ENCODE measurements at places on chromosomes 6 and 20. TPM values are rescaled to one million over a fixed set of nuclear protein-coding genes. Genes with fewer than 3 reads are reported as not detected.
A peak's percentile ranks its signal among the peaks of the same experiment; 100 is the strongest.

The RIMS4 gene
- 0.07 TPM for total RNA-seq

The PROKR2 gene
- total RNA-seq: not detected

- DNase-seq: no peak
Observed at GRCh38 chr6:113574147-113574546, 283.0 kb upstream of the MARCKS start.

GRCh38 chr6:91802431-91802830 is 1215.6 kb upstream of the MAP3K7 start:
- DNase-seq: no peak

- DNase-seq: no peak
Observed at GRCh38 chr6:33339193-33339592, 21.6 kb upstream of the ZBTB22 start.

The MEP1A gene
- not detected for total RNA-seq

DNA sequence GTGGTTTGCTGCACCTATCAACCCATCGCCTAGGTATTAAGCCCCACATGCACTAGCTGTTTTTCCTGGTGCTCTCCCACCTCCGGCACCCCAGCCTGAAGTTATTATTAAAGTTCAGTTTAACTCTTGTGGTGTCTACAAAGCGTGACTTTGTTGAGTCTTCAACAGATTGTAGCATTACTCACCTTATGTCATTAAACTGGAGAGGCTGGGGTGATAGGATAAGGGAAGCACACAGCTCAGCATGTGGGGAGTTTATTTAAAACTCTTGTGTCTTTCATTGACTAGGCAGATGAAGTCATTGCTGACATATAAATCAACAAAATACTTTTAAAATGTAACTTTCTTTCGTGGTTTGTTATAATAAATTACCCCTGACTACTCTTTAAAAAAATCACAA is 84.7 kb upstream of the GCM1 start:
- DNase-seq: no peak

The UBD gene
- total RNA-seq: 2.1 TPM

DNA sequence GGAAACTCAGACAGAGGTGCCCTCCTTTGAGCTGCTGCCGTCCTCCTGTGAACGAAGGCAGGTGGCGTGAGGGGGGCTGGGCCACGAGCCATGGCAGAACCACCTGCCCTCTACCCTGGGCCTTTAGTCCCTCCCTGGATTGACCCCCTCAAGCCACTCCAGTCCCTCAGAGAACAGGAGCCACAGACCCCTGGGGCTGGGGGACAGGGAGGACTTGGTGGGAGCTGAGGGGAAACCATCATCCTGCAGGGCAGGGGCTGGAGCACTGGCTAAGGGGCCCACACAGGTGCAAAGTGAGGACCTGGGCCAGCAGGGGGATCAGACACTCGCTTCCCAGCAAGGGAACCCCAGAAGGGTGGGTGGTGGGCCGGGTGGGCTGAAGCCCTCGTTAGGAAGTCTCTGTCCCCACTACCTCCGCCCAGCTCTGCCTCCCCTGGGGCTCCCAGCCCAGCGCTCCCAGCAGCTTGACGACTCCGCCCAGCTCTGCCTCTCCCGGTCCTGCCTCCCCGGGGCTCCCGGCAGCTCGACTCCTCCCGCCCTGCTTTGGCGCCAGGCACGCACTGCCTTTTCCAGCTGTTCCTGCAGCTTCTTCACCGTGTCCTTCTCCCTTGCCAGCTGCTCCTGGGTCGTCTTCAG is 44.4 kb downstream of the DSTN start:
- DNase-seq: no peak

DNA sequence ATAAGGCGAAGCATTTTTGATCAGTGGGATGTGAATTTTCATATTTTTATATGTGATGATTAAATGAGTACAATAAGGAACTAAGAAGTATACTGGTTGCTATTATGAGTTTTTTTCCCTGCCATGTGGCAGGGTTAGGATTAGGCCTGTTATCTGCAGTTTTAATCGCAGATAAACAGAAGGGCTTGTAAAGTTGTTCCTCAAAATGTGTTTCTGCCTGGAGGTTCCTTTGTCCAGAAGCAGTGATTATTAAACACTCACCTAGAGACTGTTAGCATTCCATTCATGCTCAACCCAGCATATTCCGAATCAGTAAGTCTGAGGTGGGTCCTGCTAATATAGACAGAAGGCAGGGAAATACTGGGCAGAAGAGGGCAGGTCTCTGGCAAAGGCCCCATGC is 316.0 kb downstream of the CLIC5 start:
- no peak for DNase-seq

- DNase-seq: no peak
Observed at GRCh38 chr20:9515741-9516233, 1.4 kb downstream of the LAMP5 start.

DNA sequence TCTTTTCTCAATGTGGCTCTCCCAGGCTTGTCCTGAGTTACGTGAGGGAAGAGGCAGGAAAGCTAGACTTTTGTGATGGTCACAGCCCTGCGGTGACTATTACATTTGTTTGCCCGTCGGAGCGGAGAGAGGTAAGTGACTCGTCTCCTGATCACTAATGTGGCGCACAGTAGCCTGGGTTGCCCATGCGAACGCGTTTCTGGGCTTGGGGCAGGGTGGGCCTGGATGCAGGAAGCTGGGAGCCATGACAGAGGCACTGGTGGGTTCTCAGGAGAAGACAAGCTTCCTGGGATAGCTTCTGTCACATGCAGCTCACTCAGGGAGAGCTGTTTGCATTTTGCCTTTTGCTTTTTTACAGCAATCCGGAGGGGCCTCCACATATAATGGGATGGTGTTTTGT is 60.6 kb downstream of the IGF2R start:
- DNase-seq: no peak

DNA sequence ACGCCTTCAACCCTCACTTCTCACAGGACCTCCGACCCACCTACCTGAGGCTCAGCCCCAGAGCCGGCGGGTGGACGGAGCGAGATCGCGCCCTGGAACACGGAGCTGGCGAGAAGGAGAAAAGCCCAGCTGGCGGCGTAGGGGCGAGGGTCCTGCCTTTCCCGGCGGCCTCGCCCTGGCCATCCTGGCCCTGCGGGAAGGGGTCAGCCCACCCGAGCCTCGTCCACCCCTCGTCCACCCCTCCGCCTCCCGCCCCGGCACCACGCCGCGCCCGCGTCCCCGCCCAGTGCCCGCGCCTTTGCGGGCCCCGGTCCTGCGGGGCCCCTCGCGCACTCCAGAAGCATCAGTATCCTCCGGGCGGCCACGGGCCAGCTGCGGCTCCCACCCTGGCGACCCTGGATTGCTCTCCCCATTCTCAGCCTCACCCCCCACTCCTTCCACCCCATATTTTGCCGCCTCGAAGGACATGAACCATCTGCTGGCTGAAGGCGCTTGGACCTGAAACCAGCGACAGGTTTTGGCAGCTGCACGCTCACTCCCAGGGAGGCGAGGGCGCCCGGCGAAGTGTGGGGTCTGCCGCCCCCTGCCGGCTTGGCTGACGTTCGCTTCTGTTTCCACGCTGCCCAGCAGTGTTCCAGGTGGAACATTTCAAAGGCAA is 65.1 kb downstream of the PLG start:
- DNase-seq: peak; percentile 73

The DLL1 gene
- 1.7 TPM for total RNA-seq

DNA sequence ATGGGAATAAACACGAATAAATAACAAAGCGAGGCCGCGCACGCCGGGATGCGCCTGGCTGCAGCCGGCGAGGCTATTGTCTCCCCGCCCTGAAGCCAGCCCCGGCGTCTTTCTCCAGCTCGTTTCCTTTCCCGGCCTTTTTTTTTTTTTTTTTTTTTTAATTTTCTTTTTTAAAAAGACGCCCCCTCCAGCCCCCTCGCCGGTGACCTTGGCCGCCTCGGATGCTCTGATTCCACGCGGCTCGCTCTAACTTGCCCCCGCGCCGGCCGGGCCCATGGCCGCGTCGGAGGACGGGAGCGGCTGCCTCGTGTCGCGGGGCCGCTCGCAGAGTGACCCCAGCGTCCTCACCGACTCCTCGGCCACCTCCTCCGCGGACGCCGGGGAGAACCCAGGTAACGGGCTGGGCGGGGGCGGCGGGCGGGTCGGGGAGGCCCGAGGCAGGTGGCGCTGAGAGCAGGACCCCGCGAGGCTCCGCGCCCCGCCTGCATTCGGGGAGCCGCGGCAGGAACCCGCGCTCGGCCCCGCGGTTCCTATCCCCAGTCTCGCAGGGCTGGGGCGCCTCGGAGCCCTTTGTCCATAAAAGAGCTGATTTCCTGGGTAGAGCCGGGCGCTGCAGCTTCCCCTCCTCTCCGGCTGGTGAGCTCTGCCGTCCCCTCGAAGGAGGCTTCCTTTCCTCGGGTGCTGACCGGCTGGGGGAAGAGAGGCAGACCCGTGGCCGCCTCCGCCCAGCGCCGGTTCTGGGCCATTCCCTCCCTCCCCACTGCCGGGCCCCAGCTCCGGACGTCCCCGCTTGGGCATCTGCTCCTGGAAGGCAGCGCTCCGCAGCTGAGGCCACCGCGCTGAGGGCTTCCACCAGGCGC is 631 bp downstream of the PHACTR3 start:
- no peak for DNase-seq

- no peak for DNase-seq
Observed at GRCh38 chr6:142132625-142133024, at the start of gene GJE1. Gene GJE1, plus strand, starts transcription at chr6:142132925. Its CDS starts 234 bp downstream, at chr6:142133159.

- no peak for DNase-seq
Observed at GRCh38 chr6:131433927-131434326, 139.1 kb upstream of the ARG1 start.

DNA sequence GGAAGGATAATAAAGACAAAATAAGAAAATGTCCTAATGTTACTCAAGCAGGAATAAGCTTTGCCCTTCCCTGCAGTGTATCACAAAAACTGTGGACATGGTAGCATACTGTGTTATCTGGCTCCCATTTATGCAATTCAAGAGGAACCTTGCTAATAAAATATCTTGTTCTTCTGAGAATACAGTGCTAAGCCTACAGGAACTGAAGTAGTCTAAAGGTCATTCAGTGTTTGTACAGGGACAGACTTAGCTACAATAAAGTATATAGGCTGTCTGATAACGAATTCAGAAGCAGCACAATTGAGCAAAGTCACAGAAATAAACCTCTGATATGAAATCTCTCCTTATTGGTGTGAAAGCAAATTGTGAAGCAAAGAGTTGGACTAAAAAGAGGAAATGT is 59.6 kb upstream of the SDHAF4 start:
- DNase-seq: no peak

- no peak for DNase-seq
Observed at GRCh38 chr6:15535495-15536197, 127.2 kb downstream of the DTNBP1 start.

GRCh38 chr6:120395330-120395729 is 939.0 kb downstream of the TBC1D32 start:
- DNase-seq: no peak

GRCh38 chr6:137808191-137808590 is 58.9 kb upstream of the TNFAIP3 start:
- DNase-seq: no peak

Data from activated T-cell treated with anti-CD3 and anti-CD28 coated beads, Interleukin-2, amount 50 U/mL, for 72 hours (primary cell).